Urinary bladder (tissue), 4 donors: ENCODE measurements at places on chromosomes 4 and X. TPM values are rescaled to one million over a fixed set of nuclear protein-coding genes. Genes with fewer than 3 reads are reported as not detected.

Gene OPHN1
- 4.3 TPM for polyA plus RNA-seq

Gene ITGB1BP2
- polyA plus RNA-seq = 11.1 TPM

Gene BEX5
- 0.87 TPM for polyA plus RNA-seq

Gene NAP1L2
- polyA plus RNA-seq = 6.4 TPM

Gene CFAP47
- polyA plus RNA-seq = 0.01 TPM

Gene NIPAL1
- 1.2 TPM for polyA plus RNA-seq

Gene STOX2
- polyA plus RNA-seq = 4.0 TPM

Gene CT45A5
- not detected for polyA plus RNA-seq

Gene FAM90A26
- polyA plus RNA-seq = not detected

Gene SYN1
- polyA plus RNA-seq = 2.0 TPM

Gene VCX2
- polyA plus RNA-seq = not detected

Gene REELD1
- polyA plus RNA-seq = 0.13 TPM

Gene ARHGAP36
- polyA plus RNA-seq = 0.11 TPM

Gene TBC1D25
- polyA plus RNA-seq = 14.7 TPM

Gene C4orf54
- polyA plus RNA-seq = 0.10 TPM

Gene TRIML2
- polyA plus RNA-seq = not detected

Gene CFI
- 24.8 TPM for polyA plus RNA-seq

Gene PNMA5
- 0.04 TPM for polyA plus RNA-seq

Gene CTAG2
- not detected for polyA plus RNA-seq

Gene SH3D19
- polyA plus RNA-seq = 57.1 TPM

Gene PPBP
- 0.18 TPM for polyA plus RNA-seq

Gene ETDA
- not detected for polyA plus RNA-seq

Gene ODAPH
- not detected for polyA plus RNA-seq

Gene SPANXN3
- polyA plus RNA-seq = not detected

Gene HTN1
- polyA plus RNA-seq = not detected
